ENCODE measurements at places on chromosomes 7 and 10. TPM values are rescaled to one million over a fixed set of nuclear protein-coding genes. Genes with fewer than 3 reads are reported as not detected.

DNA sequence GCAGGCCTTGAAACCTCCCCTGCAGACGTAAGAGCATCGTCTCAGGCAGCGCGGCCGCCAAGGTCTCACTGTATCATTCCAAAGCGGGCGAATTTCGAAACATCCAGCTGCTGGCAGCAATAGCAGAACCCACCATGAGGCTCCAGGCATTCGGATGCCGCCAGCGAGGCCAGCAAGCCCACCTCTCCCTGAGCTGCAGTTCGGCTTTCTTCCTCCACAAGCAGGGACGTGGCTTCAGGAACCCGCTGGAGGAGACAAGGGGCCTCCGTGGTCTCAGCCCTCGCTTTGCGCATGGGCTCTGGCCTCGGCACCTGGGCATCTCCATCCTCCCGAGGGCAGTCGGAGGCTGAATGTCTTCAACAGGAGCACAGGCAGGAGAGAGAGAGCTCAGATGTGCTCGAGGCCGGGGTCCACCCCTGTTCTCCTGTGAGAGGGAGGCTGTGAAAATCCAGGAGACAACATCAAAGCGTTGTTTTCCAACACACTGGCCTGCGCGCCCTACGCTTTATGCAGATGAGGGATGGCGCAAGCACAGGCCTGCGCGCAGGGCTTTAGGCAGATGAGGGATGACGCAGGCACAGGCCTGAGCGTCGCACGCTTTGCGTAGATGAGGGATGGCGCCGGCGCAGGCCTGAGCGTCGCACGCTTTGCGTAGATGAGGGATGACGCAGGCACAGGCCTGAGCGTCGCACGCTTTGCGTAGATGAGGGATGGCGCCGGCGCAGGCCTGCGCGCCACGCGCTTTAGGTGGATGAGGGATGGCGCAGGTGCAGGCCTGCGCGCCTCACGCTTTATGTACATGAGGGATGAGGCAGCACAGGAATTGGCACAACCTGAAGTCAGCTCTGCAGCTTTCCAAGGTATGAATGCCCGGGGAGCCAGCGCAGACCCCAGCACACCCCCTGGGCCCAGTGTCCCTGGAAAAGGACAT is 103.2 kb downstream of the WDR37 start:
- H3K27me3 ChIP-seq = no peaks in the 10 kb centered on the region
- H3K36me3 ChIP-seq = no peaks in the 10 kb centered on the region
- H3K4me1 ChIP-seq = no peaks in the 10 kb centered on the region
- H3K4me3 ChIP-seq = no peak overlapping the region
- DNase-seq = no peak

MYL10 gene
- not detected for total RNA-seq

DNA sequence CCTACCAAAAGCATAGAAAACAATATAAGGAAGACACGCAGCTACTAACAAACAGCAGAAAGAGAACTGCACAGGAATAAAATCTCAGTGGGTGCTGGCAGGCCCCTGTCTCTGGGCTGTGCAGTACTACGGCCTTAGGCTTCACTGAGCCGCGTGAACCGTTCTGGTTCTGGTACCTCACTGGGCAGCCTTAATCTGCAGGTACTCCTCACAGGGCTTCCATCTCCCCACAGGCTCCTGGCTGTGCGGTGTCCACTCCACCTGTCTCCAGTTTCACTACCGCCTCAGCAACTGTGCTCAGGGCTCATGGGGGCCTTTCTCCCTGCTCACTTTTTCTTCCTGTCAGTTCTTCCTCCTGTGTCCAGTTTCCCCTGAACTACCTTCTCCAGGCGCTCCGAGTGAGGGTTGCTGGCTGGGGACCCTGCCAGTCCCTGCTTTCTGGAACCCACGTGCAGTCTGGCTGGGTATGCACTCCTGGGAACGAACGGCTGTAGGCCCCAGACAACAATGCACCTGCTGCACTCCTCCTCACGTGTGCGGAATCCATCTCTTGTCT is 75.7 kb downstream of the VIPR2 start:
- H3K27me3 ChIP-seq = no peaks in the 10 kb centered on the region
- no peak overlapping the region for H3K4me3 ChIP-seq
- DNase-seq = no peak
- H3K27ac ChIP-seq = no peak overlapping the region
- no peaks in the 10 kb centered on the region for H3K4me1 ChIP-seq

DNA sequence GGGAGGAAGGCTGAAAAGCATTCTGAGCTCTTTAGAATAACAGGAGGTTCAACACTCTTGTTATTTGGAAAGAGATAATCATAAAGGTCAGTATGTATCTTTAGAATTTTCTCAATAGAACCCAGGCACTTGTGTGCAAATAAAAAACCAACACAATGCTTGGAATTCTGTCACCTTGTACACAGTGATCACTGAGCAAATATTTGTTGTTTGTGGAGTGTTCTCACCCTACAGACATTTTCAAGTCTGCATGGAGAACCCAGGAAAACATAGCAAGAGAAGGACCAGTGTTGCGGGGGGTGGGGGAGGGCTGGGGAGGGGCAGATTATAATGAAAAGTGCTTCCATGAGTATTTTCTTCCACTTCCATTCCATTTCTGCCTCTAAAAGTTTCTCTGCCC is 87.4 kb downstream of the FAM107B start:
- peaks cover 8% of the 10 kb centered on the region for H3K4me1 ChIP-seq
- H3K27ac ChIP-seq = no peak overlapping the region
- H3K36me3 ChIP-seq = no peaks in the 10 kb centered on the region
- no peak for DNase-seq

BCL7B gene
- total RNA-seq = 56.8 TPM

DNA sequence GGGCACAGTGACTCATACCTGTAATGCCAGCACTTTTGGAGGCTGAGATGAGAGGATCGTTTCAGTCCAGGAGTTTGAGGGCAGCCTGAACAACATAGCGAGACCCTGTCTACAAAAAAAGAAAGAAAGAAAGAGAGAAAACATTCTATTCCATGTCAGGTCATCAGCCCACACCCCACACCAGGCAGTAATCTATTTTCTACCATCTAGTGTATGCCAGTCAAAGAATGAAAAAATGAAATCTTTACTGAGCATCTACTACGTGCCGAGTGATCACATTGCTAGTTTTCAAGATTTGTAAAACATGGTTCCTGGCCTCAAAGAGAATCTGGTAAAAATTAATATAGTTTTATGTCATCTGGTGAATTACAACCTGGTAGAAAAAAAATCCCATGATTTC is 3.1 kb upstream of the EPHB4 start:
- H3K27me3 ChIP-seq = no peaks in the 10 kb centered on the region
- no peak for DNase-seq
- no peak overlapping the region for H3K27ac ChIP-seq
- no peak overlapping the region for H3K4me3 ChIP-seq
- H3K36me3 ChIP-seq = no peaks in the 10 kb centered on the region
- no peaks in the 10 kb centered on the region for H3K4me1 ChIP-seq

DNA sequence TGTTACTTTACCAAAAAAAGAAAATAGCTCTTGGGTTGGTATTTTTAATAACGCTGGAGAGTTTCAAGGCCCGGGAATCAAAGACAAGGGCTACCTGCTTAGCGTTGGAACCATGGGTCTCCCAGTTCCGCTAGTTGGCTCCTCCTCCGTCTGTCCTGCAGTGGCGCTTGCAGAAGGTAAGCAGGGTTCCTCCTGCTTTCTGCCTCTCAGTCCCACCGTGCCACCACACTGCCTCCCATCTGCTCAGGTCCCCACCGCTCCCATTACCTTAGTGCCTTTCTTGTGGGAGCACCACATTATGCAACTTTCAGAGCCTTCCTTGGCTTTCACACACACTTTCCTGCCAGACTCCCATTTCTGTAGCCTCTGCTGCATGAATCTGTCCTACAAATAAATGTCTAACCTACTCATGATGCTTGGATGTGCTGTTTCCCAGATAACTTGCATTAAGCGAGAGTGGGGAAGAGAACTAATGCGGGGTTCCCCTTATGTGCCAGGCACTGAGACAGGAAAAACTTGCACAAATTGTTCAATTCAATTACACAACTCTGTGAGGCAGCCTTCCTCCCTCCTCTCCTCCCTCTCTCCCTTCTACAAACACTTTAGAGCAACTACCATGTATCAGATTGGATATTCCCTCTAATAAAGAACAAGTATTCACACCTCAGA is 124.5 kb downstream of the AOAH start:
- H3K27me3 ChIP-seq = no peaks in the 10 kb centered on the region
- no peaks in the 10 kb centered on the region for H3K4me1 ChIP-seq
- H3K27ac ChIP-seq = no peak overlapping the region
- no peak for DNase-seq

DNA sequence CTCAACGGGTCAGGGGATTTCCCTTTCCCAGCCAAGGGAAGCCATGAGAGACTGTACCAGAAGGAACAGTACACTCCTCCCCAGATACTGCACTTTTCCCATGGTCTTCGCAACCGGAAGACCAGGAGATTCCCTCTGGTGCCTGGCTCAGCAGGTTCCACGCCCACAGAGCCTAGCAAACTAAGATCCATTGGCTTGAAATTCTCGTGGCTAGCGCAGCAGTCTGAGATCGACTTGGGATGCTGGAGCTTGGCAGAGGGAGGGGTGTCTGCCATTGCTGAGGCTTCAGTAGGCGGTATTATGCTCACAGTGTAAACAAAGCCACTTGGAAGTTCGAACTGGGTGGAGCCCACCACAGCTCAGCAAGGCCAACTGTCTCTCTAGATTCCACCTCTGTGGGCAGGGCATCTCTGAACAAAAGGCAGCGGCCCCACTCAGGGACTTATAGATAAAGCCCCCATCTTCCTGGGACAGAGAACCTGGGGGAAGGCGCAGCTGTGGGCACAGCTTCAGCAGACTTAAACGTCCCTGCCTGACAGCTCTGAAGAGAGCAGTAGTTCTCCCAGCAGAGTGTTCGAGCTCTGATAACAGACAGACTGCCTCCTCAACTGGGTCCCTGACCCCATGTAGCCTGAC is 29.6 kb downstream of the SLC16A12 start:
- H3K36me3 ChIP-seq = no peaks in the 10 kb centered on the region
- H3K4me1 ChIP-seq = no peaks in the 10 kb centered on the region
- no peak for DNase-seq

- H3K4me1 ChIP-seq = no peaks in the 10 kb centered on the region
- H3K4me3 ChIP-seq = no peak overlapping the region
- DNase-seq = no peak
- H3K27ac ChIP-seq = no peak overlapping the region
- H3K36me3 ChIP-seq = no peaks in the 10 kb centered on the region
Observed at GRCh38 chr7:135204341-135204749, 7.0 kb downstream of the WDR91 start.

GRCh38 chr7:16930946-16931345 is 49.2 kb upstream of the AGR3 start:
- H3K27ac ChIP-seq = no peak overlapping the region
- DNase-seq = no peak
- H3K36me3 ChIP-seq = no peaks in the 10 kb centered on the region
- no peaks in the 10 kb centered on the region for H3K27me3 ChIP-seq

GRCh38 chr10:100570506-100570905 is 34.8 kb downstream of the HIF1AN start:
- H3K27me3 ChIP-seq = peaks cover 4% of the 10 kb centered on the region
- H3K4me1 ChIP-seq = no peaks in the 10 kb centered on the region
- H3K4me3 ChIP-seq = no peak overlapping the region

MUC3A gene
- total RNA-seq = 137 TPM

GRCh38 chr7:111765751-111766643 is 203.7 kb upstream of the IMMP2L start:
- H3K4me1 ChIP-seq = no peaks in the 10 kb centered on the region
- no peaks in the 10 kb centered on the region for H3K36me3 ChIP-seq
- no peak overlapping the region for H3K27ac ChIP-seq
- no peak overlapping the region for H3K4me3 ChIP-seq
- no peaks in the 10 kb centered on the region for H3K27me3 ChIP-seq

CYP2C19 gene
- total RNA-seq = 0.16 TPM

MSMB gene
- total RNA-seq = not detected

ARID5B gene
- 27.2 TPM for total RNA-seq

DNA sequence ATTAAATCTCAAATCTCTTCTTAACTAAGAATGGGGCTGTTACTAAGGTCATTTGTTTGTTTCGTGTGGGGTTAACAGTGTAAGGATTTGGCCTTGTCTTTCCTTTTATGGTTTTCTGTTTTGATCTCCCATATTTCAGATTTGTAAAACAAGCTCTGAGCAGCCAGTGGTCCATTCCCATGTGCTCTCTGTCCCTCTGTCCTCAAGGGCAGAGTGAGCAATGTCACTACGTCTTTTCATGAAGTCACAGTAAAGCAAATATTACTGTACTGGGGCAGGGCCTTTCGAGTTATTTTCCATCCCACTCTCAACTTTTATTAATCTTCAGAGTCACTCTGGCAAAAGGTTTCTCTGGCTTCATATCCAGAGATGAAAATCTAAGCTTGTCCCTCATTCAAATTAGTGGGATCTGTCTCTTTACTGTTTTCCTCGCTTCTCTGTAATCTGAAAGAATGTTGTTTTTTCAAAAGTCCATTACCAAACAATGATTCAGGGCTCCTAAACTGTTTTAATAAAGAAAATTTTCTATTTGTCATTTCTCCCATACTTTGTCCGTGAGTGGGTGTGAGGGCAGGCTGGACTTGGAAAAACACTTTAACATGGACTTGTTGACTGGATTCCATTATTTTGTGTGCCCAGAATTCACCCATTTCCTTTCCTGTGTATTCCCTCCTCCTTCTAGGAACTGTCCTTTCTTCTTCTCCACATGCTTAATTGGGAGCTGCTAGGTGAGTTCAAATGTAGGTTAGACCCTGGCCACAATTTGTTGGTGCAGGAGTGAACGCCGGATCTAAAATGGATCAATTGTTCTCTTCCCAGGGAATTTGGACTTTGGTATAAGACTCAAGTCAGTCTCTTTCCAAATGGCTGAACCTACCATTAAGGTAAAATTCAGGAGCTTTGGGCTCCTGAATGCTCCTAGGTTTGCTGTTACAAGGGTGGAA is 42.1 kb upstream of the NAMPT start:
- H3K27ac ChIP-seq = no peak overlapping the region
- H3K4me1 ChIP-seq = no peaks in the 10 kb centered on the region
- no peaks in the 10 kb centered on the region for H3K27me3 ChIP-seq
- H3K36me3 ChIP-seq = no peaks in the 10 kb centered on the region
- H3K4me3 ChIP-seq = no peak overlapping the region

GRCh38 chr7:45219801-45220435 is 62.3 kb downstream of the RAMP3 start:
- no peak overlapping the region for H3K4me3 ChIP-seq
- no peaks in the 10 kb centered on the region for H3K27me3 ChIP-seq

SIRT1 gene
- 20.4 TPM for total RNA-seq

- no peaks in the 10 kb centered on the region for H3K4me1 ChIP-seq
- H3K4me3 ChIP-seq = no peak overlapping the region
- H3K27me3 ChIP-seq = no peaks in the 10 kb centered on the region
- H3K36me3 ChIP-seq = no peaks in the 10 kb centered on the region
- no peak for DNase-seq
Observed at GRCh38 chr7:158252837-158253669, 334.6 kb downstream of the PTPRN2 start.

LMOD2 gene
- total RNA-seq = not detected

Measured in colonic mucosa (tissue), 4 donors.